ENCODE measurements at places on chromosomes 5 and 9.

- DNase-seq: no peak
Observed at GRCh38 chr5:132489051-132489770, 1.4 kb downstream of the IRF1 start.

DNA sequence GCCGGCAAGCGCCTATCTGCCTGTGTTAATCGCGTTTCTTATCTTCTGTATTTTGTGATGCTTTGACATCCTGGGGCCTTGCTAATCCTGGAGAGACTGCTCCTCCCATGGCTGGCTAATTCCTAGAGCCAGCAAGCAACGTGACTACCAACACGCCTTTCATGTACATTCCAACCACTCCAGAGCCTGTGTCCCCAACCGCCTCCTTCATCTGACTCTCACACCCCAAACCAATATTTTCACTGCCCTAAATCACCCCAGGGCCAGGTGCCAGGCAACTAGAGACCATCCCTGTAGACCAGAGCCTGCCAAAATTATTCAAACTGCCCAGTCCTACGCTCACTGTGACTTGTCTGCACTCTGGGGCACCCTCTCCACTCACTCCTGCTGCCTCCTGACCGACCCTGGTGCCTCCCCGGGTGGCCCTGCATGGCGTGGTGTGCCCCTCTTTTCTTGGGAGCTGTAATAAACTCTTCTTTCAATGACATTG is 50.5 kb upstream of the COL5A1 start:
- no peak for DNase-seq

GRCh38 chr5:97062046-97062445 is 80.4 kb downstream of the LIX1 start:
- no peak for DNase-seq

DNA sequence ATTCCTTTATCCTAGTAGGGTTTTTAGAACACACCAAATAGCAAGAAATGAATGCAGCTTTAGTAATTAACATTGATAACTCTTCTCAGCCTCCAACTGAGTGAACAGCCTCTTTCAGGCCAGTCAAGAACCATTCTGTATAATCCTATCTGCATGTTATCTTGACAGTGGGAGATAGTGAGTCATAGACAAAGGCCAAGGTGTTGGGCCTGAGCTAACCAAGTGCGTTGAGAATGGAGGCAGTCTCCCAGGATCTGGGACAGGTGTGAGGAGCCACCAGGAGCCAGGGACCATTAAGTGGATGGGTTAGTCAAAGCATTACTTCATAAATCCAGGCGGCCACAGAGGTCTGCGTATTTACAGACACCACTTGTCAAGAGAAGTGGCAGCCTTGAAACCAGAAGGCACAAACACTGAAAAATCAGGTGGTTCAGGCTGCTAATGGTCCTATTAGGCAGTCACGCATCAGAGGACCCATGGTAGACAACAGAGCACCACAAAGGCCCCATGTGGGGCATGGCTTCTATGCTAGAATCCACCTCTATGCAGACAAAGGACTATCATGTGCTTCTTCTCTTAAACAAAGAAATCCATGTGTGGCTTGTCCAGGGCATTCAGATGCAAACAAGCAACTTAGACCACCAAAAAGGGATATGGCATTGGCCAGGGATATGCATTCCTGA is 409.7 kb upstream of the PIK3R1 start:
- no peak for DNase-seq

DNA sequence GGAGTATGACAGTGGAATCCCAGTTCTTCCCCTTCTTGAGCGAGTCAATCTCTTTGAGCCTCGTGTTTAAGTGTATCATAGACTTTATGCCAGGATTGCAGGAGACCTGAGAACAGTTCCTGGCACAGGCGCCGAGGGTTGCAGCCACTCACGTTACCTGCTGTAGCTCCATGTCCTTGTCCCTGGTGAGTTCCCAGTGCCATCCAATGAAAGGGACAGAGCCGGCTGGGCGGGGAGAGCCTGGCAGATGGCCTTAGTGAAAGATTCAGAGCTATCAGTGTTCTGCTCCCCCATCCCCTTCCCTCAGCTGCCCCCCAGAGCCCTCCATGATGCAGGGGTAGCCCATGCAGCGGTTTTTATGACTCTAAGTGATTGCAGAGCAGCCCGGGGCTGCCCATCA is 554.0 kb downstream of the BNC2 start:
- DNase-seq: no peak

DNA sequence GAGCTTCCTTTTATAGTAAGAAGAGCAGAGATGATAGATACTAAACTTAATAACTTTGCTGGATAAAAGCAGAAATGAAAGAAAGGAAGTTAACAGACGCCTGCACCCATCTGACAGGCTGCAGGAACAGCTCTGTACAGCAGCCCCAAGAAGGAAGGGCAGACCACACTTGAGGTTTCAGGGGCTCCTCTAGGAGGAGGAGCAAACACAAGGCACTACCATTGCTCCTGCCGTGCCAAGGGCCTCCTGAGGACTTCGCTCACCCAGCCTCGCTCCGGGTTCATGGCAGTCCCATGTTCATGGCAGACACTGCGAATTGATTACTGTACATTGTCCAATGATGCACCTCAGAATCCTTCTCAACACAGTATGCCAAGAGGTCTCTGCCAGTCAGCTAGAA is 85.1 kb downstream of the AMBP start:
- DNase-seq: no peak

DNA sequence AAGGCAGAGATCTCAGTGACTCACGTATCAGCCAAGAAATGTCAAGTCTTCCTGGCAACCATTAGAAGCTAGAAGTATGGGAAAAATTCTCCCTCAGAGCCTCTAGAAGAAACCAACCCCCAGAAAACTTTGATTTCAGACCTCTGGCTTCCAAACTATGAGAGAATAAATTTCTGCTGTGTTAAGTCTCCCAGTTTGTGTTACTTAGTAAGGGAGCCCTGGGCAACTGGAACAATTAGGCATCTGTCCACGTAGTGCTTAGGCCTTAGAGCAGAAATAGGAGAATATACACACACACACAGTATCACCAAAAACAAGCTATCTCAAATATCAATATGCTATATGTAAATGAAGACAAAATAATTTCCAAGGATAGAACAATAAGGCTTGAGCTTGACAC is 894.8 kb upstream of the CDH10 start:
- DNase-seq: no peak

DNA sequence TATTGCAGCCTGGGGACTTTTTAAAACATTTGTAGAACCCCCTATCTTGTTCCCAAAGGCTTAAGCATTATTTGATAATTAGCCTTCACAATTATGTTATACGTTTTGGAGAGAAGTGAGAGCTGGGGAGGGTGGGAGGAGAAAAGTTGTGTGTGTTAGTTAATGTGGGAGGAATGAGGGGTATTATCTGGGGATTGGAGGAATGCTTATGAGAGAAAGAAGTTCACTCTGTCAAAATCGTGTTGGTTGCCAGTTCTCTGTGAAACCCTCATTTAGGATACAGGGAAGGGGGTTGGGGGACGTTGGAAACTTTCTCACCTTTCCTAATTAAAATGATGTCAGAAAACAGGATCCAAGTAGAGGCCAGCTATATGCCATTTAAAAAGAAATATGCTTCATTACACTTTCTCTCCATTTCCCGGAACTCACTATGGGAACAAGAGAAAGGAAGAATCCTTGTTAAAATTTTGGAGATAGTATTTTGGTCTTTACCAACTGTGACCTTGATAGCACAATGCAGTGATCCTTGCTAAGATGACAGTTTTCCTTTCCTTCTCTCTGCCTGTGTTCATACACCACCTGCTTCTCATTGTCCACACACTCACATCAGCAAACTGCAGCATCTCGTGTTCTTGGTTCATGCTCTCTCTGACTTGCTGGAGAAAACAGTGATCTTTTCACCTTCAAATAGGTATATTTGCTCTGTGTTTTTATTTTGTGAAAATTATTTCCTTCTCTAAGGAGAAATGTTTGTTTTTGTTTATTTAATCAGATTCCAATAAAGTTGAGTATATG is 336.7 kb upstream of the CLINT1 start:
- no peak for DNase-seq

DNA sequence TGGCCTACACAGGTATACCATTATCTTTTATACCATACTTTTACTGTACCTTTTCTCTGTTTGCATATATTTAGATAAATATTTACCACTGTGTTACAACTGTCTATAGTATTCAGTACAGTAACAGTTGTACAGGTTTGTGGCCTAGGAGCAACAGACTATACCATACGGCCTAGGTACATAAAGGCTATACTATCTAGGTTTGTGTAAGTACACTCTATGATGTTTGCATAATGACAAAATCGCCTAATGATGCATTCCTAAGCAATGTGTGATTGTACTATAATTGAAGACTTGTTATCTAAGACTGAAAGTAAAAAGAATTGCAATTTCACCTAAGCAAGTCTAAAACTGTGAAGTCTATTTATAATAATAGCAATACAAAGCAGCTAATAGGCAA is 3.9 kb downstream of the C9orf72 start:
- DNase-seq: no peak

All from spinal cord (tissue), 10 donors.